ENCODE measurements at places on chromosomes 7 and 10.

- DNase-seq: peak; percentile 3
Measured at GRCh38 chr7:45709168-45710042, 135.2 kb downstream of the ADCY1 start.

DNA sequence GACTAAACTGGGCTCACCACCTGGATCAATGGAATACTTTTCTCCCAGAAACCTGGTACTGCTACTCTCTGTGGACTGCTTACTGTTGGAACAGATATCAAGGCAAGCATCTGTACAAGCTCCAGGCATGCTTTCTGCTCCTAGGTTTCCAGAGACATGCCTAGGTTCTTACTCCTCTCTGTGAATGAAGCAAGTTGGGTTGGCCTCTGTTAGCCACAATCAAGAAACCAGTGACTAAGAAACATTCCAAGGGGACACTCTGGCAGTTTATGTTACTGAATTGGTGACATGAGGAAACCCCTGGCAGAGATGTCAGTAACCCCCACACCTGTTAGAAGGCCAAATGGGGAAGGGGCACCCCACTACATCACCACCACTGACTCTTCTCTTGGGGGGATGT is 121.9 kb downstream of the GFRA1 start:
- DNase-seq: no peak

DNA sequence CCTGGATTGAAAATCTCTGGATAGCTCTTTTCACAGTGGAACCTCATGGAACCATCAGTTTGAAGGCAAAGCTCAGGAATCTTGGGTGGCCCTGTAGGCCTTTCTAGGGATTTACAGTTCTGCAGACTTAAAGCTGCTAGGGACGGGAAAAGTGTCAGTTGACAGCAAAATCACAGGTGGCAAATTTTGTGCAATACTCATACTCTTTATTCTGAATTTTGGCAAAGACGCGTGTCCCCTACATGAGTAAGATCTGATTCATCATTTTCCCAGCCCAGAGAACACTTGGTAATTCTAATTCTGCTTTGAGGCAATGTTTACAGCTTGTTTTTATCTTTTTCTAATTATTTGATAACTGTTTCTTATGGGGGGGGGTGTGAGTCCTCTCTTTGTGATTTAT is 3.6 kb downstream of the LRRC17 start:
- no peak for DNase-seq

DNA sequence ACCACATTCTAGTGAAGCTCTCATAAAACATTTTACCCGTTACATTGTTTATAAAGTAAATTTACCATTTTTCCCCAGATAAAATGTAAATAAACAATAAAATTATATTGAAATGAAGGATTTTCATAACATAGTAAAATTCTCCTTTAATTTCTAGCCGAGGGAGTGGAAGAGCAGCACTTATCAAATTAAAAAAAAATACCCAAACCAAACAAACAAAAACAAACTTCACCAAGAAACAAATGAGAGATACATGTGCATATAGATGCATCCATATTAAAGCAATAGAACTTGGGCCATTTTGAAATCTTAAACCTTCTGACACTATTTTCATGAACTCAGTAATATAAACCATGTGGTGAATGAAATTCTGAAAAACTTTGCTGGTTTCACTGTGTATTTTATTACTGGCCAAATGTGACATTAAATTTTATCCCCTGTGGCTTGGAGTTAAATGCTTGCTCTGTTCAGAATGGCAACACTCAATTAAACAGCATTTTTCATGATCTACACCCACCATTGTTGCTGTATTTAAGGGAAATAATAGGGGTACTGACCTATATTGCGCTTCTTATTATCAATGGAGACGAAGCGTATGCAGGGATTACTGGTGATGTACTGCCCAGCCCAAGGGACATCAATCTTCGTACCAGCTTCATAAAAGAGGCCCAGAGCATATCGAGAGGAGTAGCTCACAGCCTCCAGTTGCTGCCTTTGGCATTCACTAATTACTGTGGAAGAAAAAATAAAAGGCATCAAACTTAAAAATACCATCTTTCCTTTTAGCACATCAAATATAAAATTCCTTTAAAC is 220.9 kb downstream of the RNLS start:
- no peak for DNase-seq

DNA sequence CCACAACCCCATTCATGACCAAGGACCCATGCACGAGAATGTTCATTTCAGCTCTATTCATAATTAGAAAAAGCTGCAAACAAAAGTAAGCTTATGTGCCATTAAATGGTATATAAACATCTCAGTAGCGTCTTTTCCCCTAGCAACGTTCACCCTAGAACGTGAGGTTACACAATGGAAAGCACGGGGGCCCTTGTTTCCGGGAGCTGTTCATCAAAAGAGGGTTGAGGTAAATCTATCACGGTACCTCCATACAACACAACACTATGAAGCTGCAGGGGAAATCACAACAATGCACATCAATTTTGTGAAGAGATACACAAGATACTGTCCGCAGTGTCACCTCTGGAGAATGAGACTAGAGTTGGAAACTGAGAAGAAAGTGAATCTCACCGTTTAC is 80.9 kb upstream of the DDC start:
- DNase-seq: no peak

DNA sequence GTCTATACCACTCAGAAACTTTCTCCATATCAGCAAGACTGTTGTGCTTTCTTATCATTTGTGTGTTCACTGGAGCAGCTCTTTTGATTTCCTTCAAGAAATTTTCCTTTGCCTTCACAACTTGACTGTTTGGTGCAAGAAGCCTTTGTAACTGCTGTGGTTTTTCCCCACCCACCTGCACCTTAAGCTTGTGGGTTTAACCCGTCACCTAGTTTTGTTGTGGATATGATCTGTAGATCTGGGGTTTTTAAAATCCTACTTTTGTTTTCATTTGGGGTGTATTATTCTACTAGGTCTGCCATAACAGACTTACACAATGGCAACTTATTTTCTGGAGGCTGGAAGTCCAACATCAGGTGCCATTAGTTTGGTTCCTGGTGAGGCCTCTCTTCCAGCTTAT is 30.5 kb upstream of the CHST3 start:
- DNase-seq: no peak

DNA sequence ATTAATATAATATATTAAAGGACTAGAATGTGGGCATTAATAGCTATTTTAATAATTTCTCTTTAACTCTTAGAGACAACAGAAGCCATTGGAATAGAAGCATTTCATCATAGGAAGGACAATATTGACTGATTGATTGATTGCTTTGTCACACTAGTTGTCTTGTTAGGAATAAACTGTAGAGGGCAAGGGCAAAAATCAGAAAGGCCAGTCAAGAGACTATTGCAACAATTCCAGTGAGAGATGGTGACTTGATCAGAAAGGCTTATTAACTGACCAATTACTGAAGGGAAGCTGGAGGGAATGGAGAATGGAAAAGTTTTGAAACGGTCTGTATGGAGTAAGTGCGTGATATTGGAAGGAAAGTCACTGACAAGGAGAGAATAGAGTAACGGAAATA is 87.3 kb downstream of the RUNDC3B start:
- no peak for DNase-seq

- DNase-seq: no peak
Measured at GRCh38 chr10:15745751-15746150, 26.0 kb upstream of the ITGA8 start.

- no peak for DNase-seq
Measured at GRCh38 chr7:24337180-24337579, 53.2 kb downstream of the NPY start.

DNA sequence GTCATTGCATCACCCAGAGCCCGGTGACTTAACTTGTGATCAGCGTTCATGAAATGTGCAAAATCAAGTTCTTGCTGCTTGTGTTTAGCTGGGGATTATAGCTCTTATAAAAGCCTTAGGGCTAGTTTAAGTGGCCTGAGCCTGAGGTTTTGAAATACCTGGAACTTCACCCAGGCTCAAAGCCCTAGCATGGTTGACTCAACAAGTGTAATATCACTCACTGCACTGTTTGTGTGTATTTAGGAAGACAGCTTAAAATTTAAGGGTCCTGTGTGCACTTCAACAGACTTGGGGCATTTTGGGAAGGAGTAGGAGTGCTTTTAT is 489.5 kb downstream of the GATA3 start:
- DNase-seq: no peak

- DNase-seq: no peak
Measured at GRCh38 chr10:19920075-19920726, 104.0 kb downstream of the PLXDC2 start.

- DNase-seq: peak; percentile 32
Measured at GRCh38 chr10:26357203-26357602, 80.9 kb upstream of the APBB1IP start.

DNA sequence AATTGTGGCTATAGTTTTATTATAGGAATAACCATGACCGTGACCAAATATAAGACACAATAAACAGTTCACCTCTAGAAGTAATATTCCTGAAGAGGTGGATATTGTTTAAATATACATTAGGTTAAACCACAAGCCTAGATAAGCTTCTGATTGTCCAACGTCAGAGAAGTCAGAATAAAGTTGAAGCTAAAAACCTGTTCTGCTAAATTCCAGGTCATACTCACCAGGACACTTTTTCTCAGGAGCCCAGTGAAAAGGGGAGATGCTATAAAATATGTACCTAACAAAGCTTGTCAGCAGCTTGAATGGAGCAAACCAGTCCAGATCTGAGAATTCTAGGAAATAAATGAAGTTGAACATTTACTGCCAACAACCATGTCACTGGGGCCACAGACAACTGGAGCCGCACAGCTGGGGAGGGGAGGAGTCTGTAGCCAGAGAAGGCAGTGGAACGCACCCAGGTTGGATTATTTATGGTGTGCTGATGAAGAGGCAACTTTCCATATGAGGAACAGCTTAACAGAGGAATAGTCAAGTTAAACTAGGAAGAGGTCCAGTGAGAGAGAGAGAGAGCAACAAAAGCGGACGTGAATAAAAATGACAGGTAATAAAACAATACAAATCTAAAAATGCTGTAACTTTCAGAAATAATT is 191.1 kb downstream of the ZNF438 start:
- DNase-seq: no peak

DNA sequence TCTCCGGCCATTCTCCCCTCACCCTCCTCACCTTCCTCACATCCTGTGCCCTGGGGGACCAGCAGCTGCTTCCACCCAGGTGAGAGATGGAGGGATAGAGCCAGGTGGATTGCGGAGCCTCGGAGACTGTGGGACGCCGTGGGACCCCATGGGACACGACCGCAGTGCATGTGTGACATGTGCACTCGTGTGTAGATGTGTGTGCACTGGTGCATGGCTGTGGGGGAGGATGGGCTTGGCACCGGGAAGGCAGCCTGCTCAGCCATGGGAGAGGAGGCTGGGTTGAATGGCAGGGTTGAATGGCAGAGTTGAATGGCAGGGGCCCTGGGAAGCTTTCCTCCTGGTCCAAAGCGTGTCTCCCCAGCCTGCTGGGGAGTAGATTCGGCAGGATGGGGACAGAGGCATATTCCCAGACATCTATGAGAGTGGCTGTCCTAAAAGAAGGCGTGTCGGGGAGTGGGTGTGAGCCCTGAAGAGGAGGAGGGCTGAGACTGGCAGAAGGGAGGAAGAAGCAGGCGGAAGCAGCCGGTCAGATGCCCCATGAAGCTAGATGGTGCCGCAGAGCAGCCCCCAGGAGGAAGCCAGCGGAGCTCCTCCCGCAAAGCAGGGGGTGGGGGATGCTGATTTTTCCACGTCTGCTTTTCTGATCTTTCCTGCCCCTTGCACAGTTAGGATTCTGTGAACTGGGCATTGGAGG is 815 bp downstream of the GIMAP8 start:
- peak; percentile 89 for DNase-seq

- DNase-seq: peak; percentile 30
Measured at GRCh38 chr7:82443547-82444219, at the start of gene CACNA2D1. Gene CACNA2D1 (minus strand): TSS chr7:82443777.

- no peak for DNase-seq
Measured at GRCh38 chr10:99930731-99931550, 78.8 kb downstream of the DNMBP start.

GRCh38 chr10:123527151-123527550 is 139.0 kb upstream of the GPR26 start:
- DNase-seq: peak; percentile 56

GRCh38 chr7:116500078-116500853 is 728 bp downstream of the CAV2 start:
- no peak for DNase-seq

DNA sequence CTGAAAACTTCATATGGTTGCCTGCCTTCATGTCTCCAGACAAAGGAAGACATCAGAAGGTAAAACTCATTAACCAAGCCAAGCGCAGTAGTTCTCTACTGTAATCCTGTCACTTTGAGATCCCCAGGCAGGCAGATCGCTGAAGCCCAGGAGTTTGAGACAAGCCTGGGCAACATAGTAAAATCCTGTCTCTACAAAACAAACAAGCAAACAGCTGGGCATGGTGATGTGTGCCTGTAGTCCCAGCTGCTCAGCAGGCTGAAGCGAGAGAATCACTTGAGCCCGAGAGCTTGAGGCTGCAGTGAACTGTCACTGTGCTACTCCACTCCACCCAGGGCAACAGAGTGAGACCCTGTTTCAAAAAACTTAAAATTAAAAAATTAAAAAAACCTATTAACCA is 467.4 kb upstream of the SORCS1 start:
- no peak for DNase-seq

DNA sequence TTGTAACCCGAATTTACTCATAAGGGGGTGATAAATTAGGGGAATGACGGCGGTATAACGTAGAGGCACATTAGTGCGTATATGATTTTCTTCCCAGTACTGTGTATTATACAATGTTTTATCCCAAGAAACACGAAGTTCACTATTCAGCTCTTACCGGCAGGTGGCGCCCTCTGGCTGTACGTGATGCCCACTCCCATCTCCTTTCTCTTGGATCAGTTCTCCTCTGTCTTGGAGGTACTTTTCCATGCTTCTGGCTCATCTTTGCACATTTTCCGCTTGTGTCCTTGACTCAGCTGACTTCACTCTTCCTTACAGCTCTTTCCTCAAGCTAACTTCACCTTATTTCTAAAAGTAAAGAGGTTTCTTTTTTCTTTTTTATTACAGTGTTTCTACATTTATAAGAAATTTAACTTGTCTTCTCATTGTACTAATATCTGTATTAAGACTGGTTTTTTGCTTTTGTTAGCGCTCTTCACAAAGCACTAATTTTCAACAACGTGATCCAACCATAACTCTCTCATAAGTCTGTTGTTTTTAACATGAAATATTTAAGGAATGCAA is 21.3 kb downstream of the TMEM176B start:
- peak; percentile 94 for DNase-seq

GRCh38 chr7:90817151-90817550 is 221.0 kb downstream of the CDK14 start:
- DNase-seq: no peak

DNA sequence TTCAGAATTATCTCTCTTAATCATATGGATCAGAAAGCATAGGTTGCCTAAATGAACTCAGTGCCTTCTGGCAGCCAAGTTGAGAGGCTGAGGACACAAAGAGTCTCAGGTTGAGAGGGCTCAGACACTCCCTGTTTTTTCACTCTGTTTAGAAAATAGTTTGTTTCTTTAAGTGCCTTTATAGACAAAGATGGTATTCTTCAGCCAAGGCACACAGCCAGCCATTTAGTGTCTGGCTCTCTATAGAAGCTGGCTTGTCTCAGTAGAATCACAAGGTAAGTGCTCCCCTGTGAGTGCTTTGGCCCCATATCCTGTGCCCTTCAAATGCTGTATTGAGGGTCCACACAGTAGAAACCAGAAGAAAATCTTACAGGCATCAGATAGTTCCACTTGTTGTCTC is 3.6 kb downstream of the GPR158 start:
- DNase-seq: no peak

- no peak for DNase-seq
Measured at GRCh38 chr10:86168256-86168655, 198.3 kb downstream of the GRID1 start.

All from suppressor macrophage (primary cell).